HAP-1 (cell line): ENCODE measurements at places on chromosomes 1 and 21.

DNA sequence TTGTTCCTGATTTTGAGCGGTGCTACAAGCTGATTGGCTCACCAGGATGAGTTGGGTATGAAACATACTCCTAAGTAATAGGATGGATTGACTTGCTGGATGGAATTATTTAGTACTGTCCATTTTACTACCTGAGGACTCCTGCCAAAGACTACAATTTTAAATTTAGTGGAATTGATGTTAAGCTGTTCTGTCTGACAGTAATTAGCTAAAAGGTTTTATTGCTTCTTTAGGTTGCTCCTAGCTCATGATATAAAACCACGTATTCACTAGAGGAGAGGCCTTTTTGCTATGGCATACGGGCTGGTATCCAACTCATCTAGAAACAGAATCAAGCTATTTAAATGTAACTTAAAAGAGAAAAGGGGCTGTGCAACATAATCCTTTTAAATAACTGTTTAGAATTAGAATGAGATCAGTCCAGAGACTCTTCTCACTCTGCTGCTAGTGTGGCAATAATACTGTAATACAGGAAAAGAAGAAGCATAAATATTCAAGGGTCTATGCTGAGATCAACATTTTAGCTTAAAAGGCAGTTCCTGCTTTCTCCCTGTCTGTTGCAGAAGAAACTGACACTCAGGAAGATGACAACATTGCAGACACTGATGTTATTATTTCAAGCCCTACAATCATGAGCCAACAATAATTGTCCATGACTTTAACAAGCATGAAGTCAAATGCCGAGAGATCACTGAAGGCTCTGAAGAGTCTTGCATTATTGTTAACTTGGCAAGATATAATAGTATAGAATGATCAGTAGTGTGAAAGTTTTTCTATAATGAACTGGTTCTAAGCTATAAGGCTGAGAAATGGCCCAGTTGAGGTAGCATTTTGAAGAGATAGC lies 258.7 kb upstream of the ADGRL4 start:
- DNase-seq = peak; percentile 19

DNA sequence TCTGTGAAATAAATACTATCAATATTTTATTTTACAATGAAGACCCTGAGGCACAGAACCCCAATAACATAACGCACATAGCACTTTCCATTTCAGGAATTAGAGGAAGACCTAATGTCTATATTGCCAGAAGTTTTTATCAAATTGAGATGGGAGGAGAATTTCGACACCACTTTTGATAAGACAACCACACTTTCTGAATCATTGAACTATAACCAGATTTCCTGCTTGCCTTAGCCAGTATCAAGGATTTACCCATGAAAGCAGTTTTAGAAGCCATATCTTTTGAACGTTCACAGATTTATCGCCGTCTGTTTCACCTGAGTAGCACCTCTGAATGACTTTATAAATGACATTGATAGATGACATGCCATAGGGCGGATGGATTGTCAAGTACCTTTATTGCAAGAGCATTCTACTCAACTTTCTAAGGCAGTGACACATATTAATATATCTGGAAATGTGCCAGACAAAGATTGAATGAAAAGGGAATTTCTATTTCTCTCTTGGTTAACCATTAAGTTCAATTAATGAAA lies 768.4 kb downstream of the LTN1 start:
- no peak for DNase-seq

- no peak for DNase-seq
These were observed 1.3 kb upstream of the ATP1A1 start for GRCh38 chr1:116371752-116372151.

GRCh38 chr1:22619252-22619651 lies 17.2 kb upstream of the C1QA start:
- DNase-seq = no peak

DNA sequence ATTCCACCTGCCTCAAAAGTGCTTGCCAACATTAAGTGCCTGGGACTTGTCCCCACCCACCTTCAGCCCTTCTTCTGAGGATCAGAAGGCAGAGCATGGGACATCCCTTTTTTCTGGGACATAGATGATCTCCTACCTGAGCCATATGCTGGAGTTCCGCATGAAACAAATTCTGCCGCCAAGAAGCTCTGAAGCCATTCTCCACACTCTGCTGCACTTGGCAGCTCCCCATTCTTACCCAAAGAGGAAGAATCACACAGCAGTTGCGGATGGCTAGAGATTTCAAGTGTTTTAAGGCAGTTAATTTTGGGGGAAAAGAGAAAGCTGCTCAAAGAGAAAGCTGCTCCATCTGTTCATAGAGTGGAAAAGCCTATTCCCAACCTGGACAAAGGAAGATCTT lies 197.3 kb upstream of the COA6 start:
- DNase-seq = no peak

- DNase-seq = no peak
These were observed 1300.0 kb downstream of the PLA2G4A start for GRCh38 chr1:188128761-188129160.

DNA sequence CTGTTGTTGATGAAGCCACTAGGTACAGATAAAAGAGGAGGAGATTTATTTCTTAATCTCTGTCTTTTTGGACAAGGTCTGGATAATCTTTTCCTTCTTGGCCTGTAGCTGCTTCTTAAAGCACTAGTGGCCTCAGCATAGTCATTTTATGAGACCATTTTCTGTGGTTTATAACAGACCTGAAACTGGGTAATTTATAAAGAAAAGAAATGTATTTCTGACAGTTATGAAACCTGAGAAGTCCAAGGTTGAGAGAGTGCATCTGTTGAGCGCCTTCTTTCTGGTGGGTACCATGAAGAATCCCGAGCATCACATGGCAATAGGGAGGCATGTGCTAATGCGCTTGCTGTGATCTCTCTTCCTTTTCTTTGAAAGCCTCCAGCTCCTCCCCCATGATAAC lies 36.7 kb upstream of the PDC start:
- DNase-seq = no peak

GRCh38 chr1:224673141-224673540 lies 57.0 kb downstream of the CNIH3 start:
- no peak for DNase-seq

- DNase-seq = no peak
These were observed 23.9 kb downstream of the NFASC start for GRCh38 chr1:204894606-204895005.

GRCh38 chr1:154006136-154006535 lies 15.6 kb downstream of the RPS27 start:
- no peak for DNase-seq

DNA sequence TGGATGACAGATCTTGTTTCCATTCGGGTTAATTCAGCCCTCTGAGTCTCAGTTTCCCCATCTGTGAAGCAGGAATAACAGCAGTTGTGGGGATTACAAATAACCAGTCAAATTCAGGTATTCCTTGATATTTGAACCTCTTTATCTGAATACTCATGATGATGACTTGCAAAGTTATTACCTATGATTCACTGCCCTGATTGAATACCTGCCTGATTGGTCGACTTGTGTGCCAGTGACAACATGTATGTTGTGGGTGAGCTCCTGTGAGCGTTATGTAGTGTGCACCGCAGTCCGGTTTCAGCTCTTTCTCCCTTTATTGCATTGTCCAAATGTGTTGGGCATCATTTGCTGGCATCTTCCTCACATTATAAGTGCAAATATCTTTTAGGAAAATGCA lies 9.5 kb upstream of the TMEM61 start:
- DNase-seq = no peak

- no peak for DNase-seq
These were observed 14.8 kb downstream of the SH3BP5L start for GRCh38 chr1:248810727-248811513.

DNA sequence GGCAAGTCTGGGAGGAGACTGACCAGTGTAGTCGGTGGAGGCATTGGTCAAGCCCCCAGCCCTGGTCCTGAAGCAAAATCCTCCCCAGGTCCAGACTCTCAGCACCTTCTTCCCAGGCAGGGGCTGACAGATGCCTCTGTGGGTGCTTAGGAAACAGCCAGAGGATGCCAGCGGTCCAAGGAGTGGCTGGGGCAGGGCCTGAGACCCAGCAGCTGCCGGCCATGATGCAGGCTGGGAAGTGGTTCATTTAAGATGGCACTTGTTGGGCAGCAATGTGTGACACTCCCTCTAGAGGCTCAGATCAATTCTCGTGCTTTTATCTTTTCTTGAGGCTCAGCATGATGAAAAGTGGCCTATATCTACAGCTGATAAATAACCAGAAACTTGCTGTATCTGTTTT lies 165.0 kb upstream of the VAMP3 start:
- no peak for DNase-seq

- DNase-seq = no peak
These were observed 92.6 kb upstream of the ACTRT2 start for GRCh38 chr1:2928366-2929325.

GRCh38 chr1:116498789-116499628 lies 71.8 kb downstream of the CD58 start:
- peak; percentile 69 for DNase-seq

DNA sequence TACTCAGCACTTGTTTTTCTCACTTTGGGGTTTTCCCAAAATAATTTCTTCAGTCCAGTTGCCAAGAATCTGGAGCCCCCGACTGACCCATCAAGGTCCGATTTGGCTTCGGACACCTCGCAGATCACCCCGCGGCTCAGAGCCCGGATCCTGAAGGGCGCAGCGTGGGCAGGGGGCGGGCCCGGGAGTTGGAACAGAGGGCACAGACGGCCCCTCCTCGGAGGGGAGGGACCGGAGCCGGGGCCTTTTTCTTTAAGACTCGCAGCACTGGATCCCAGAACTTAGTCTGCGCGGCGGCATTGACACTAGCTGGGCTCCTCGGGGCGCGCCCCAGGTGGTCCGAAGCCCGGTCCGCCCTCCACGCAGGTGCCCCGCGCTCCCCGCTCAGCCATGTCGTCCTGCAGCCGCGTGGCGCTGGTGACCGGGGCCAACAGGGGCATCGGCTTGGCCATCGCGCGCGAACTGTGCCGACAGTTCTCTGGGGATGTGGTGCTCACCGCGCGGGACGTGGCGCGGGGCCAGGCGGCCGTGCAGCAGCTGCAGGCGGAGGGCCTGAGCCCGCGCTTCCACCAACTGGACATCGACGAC lies at the start of gene CBR3:
Gene CBR3, plus strand, starts transcription at position 277 of the 588 bp plus-strand sequence. Its CDS starts 114 bp downstream, at position 391.
- DNase-seq = peak; percentile 70

DNA sequence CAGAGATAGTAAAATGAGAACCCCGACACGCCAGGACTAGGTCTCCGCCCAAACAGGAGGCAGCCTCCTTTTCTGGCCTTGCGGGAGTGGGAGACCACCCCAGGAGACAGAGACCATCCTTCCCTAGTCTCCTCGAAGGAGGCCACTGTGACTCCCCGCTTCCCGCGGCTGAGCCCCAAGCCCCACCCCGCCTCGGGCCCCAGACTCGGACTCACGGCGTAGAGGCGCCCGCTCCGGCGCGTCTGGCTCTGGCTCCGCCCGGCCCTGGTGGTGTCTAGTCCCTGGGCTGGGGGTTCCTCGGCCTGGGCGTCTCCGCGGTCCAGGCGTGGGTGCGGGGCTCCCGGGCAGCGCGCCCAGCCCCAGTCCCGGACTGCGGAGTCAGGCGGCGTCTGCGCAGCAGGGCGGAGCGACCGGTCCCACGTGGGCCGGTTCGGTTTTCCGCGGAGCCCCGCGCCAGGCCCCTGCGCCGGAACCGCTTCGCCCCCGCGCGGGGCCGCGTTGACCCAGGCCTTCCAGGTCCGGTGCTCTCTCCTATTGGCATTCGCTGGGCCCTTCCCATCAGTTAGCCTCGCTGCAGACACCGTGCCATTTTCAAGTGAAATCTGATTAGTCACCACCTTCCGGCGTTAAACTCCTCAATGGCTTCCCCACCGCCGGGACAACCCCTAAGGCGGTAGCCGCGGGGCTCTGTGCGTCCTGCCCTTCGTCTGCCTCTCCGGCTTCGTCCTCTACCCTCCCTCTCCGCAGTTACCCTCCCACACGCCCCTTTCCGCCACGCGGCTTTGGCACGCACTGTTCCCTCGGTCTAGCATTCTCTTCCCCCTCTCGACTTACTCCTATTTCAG lies at the start of gene C1orf216:
Gene C1orf216, minus strand, starts transcription at position 393 of the 845 bp plus-strand sequence. CDS start 2,563 bp downstream, outside the sequence.
- peak; percentile 77 for DNase-seq

- peak; percentile 21 for DNase-seq
These were observed 572 bp downstream of the ATP1B1 start for GRCh38 chr1:169106921-169107602.

GRCh38 chr1:76023669-76024435 lies 50.7 kb upstream of the ST6GALNAC3 start:
- DNase-seq = no peak

DNA sequence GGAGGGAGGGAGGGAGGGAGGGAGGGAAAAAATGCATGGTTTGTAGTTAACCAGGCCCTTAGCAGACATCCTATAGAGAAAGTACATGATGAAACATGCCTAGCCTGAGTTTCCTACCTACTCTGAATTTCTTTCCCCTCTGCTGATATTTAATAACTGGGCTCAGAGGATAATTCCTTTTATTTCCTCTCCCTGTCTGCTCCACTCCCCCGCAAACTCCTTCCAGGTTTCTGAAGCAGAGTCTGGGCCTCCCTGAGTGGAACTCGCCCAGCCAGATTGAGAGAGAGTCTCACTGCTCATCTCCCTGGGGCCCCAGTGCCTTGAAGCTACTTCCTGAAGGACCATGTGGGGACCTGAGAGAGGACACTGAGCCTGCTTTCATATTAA lies 111.9 kb upstream of the SLC44A3 start:
- no peak for DNase-seq

GRCh38 chr1:68586766-68587165 lies 89.9 kb upstream of the DEPDC1 start:
- DNase-seq = no peak

GRCh38 chr1:109959974-109960744 lies 24.4 kb upstream of the AHCYL1 start:
- peak; percentile 18 for DNase-seq

DNA sequence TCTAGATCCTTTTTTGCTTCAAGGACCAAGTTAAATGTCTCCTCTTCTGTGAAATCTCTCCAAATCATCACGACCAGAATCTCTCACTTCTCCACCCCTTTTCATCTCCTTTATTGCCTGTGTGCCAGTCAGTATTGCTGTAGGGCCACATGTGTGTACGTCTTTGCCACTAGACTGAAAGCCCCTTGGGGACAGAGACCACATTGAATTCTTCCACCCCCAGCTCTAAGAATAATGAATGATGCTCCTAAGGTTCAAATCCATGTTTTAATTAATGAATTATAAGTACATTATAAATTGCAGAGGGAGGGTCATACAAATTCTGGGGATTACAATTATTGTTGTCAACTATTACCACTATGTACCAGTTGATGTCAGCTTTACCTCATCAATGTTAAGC lies 343.8 kb downstream of the USP25 start:
- no peak for DNase-seq
